Stimulated activated CD4-positive, alpha-beta T cell treated with anti-CD3 and anti-CD28 coated beads, Interleukin-4, amount 100 ng/mL, for 48 hours (primary cell): ENCODE measurements at places on chromosomes 1 and 21.

DNA sequence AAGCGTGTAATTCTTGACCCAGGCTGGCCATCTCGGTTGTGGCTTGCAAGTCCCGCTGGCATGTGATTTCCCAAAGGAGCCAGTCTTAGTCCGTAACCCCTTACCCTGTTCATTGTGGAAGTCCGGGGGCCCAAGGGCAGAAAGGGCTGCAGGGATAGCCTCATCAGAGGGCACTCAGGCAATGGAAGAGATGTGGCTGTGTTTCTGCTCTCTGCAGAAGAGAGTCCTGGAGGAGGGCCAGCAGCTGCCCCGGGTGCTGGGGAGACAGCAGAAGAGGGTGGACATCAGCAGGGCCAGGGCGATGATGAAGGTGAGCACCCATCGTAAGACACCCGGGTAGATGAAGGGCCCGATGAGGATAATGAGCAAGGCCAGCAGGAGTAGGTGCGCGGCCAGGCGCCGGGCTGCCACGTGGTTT, 830 bp downstream of the RNF186 start:
- no peak for DNase-seq

DNA sequence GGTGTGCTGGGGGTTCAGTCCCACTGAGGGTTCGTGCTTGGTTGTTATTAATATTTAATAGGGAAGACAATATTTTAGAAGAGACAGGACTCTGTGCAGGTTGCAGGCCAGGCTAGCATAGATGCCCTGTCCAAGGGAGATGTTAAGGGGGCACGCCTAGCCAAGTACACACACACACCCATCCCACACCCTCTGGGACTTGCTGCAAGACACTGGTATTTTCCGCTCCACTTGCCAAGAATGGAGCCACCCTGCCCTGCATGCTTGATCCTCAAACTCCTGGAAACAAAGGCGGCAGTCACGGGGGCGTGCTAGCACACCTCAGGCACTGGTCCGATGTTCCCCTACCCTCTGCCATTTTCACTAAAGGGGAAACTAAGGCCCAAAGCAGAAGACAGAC, 99.1 kb downstream of the MRPL37 start:
- no peak for DNase-seq

DNA sequence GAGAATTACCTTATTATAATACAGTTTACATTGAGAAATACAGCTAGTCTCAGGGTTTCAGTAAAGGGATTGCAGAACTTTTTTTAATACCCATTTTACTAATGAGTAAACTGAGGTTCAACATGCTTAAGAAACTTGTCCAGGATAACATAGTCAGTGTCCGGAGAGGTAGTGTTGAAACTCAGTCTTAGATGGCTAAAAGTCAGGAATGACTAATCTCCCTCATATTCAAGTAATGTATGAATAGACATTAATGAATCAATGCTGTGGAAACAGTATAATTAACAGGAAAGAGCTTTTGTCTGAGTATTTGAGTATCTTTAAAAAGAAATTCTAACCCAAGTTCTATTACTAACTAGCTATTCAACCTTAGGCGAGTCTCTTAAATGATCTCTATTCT, 397.6 kb downstream of the PLA2G4A start:
- DNase-seq, result no peak

DNA sequence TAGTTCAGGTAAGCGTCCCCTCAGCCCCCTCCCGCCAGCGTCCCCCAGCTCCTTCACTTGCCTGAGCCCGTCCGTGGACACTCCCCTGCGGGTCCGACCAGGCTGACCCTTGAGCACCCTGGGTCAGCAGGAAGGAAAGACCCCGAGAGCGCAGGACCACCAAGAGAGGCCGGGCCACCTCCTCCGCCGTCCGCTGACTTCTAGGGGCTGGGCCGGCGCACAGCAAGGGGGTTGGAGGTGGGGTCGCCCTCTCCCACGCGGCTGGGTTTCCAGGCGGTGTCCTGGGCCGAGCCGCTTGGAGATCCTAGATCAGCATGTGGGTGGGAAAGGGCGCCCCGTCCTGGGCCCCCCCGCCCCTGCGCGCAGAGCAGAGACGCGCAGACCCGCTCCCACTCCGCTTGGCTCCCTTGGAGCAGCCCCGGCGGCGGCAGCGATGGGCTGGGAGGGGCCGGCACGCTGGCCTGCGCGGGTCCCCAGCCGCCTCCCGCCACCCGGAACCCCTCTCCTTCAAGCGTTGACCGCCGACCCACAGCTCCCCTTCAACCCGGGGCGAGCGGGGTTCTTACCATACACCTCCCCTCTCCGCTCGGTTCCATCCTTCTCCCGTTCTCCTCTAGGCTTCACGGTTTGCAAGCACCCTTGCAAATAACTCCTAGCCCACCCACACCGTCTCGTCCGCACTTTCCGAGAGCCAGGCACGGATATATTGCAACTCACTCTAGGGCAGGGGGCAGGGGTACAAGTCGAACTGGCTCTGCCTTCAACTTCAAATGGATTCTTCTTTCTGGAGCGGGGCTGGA, 7.5 kb downstream of the KNCN start:
- DNase-seq, result no peak

GRCh38 chr1:55588309-55588708, 373.1 kb upstream of the USP24 start:
- DNase-seq, result no peak
